ENCODE measurements at places on chromosomes 4 and X.

- no peak for DNase-seq
These were observed 42.9 kb upstream of the SPRY1 start for GRCh38 chr4:123353656-123354055.

- DNase-seq = no peak
These were observed 192.2 kb downstream of the LDB2 start for GRCh38 chr4:16706251-16706650.

DNA sequence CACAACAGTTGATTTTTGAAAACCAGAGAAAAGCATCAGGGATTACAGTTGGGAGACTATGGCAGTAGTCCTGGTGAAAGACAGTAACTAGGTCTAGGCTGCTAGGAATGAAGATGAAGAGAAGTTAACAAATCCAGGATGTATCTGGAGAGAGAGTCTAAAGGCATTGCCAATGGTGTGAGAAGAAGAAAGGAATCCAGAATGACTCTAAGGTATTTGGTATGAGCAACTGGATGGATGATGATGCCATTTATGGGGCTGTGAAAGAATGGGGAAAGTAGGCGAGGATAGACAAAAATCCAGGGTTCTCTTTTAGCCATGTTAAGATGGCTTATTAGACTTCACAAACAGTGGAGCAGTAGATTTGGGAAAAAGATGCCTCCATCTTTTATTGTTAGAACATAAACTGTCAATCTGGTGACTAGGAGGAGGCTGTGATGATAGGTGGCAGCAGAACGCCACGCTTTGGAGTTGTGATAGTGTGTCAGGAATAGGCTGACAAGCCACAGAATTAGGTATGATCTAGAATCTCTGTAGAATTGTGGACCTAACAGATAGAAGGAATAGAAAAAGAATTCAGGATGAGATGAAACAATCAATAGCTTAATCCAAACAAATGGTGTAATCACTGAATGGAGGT lies 27.3 kb upstream of the JADE1 start:
- no peak for DNase-seq

- no peak for DNase-seq
These were observed 92.0 kb upstream of the CBR4 start for GRCh38 chr4:169102026-169102425.

GRCh38 chr4:82097504-82097903 lies 276.3 kb downstream of the HNRNPD start:
- no peak for DNase-seq

DNA sequence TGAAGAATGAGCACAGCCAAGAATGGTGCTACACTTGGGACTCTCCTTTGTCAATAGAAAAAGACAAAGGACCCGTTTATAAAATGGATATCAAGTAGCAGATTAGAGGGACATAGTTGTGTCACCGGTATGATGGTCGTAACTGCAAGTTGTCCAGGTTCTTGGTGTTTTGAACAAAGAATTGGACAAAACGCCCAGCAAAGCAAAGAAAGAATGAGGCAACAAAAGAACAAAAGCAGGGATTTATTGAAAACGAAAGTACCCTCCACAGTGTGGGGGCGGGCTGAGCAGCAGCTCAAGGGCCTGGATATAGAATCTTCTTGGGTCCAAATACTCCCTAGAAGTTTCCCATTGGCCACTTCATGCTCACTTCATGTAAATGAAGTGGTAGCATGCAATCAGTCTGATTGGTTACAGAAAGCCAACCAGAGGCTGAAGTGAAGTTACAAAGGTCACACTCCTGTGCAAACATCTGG lies 54.7 kb downstream of the SHROOM3 start:
- DNase-seq = no peak
